NCI-H510A treated with DMSO at 0.1 percent for 48 hours (cell line): ENCODE measurements at places on chromosomes 2 and 18.

- no peak for DNase-seq
Observed at GRCh38 chr18:36338403-36338933, 41.0 kb downstream of the FHOD3 start.

DNA sequence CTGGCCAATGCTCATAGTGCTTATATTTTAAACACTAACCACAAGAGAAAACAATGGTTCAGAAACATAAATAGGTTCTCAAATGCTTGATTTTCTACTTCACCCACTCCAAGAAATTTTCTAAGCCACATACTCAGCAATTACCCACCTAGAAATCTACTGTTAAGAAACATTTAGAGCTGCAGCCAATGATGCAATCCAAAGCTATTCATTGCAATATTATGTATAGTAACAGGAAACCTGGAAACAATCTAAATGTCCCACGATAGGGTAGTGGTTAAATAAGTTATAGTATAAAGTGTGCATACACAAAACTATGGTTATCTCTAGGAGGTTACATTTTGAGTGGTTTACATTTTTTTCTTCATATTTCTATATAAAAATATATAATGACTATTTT is 5.7 kb downstream of the FAM237A start:
- DNase-seq, result no peak

- DNase-seq, result no peak
Observed at GRCh38 chr2:133213651-133214050, 354.6 kb downstream of the NCKAP5 start.

- DNase-seq, result no peak
Observed at GRCh38 chr2:8403876-8404275, 278.0 kb upstream of the ID2 start.

- DNase-seq, result no peak
Observed at GRCh38 chr18:10090668-10091067, 176.9 kb downstream of the VAPA start.

DNA sequence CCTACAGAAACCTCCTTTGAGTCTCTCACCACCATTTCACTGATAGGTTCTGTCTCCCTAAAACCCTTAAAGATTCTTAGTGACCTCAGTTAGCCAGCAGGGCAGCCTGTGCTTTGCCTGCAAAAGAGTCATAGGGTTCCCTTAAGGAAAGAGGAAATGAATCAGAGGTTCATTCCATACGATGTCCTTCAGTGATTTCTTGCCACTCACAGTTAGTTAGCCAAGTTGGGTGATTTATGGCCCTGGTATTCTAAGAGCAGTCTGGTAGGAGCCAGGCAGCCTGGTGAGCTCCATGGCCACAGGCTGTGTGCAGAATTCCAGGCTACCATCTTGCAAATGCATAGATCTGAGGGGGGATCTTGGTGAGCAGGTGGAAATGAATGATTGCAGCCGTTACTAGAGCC is 18.7 kb upstream of the CCBE1 start:
- DNase-seq, result no peak

DNA sequence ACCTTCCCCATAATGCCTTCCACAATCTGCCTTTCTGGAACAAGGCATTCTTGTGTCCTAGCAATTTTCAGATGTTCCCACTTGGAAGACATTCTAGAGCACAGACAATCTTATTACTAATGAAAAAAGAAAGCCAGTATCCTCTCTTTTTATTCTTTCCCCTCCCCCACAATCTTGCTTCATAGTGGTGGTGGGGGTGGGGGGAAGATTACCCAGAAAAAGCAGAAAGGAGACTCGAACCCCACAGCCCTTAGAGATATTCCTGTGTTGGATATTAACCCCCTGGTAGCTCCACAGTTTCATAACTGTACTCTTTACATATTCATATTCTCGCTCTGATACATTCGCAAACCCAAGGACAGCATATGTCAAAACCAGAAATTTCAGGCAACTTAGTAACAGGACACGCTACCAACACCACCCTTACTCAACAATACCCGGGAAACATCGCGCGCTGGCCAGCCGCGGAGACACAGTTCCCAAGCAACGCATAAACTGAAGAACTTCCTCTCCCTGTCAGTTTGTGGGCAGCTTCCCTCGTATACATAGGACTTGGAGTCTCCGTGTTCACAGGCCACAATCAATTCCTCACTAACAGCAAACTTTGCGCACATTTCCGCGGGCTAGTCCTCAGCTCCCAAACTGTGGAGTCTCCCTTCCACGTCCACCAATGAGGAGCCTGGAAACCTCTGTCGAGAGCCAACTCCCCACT is 793 bp downstream of the NR4A2 start:
- DNase-seq, result no peak

- DNase-seq, result no peak
Observed at GRCh38 chr18:27564066-27564465, 379.0 kb upstream of the CHST9 start.

DNA sequence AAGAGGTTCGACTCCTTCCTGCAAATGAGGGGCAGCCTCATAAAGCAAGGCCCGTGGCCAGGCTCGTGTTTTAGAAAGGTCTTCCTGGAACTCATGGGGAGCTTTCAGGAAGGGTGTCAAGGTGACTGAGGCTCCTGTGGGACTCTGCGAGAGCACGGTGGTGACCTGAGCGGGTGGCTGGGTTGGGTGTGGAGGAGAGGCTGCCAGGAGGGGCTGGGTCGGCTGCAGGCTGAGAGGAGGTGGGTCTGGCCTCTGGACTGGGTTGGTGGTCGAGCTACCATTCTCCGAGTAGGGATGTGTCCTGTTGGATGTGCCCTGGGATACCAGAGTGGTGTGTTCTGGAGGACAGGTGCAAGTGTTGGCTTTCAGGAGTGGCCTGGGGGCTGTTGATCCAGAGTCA is 86.4 kb downstream of the DGKD start:
- DNase-seq, result no peak

- no peak for DNase-seq
Observed at GRCh38 chr2:38523728-38524437, 78.8 kb downstream of the HNRNPLL start.

DNA sequence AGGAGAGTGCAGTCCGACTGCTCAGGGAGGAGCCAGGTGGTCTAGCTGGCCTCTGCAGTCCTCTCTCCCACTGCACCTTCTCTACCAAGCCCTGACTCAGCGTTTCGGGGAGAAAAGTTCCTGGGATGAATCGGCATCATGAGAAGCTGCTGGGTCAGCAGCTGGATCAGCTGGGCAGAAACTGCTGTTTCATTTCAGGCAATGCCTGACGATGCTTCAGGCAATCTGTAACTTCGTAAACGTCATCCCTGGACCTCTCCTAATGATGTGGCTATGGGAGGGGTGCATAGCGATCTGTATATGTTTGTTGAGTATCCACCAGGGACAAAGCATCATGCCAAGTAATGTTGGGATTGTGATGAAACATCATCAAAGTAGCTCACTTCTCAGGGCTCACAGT is 20.7 kb downstream of the LIPG start:
- no peak for DNase-seq
